ENCODE measurements at places on chromosomes 3 and 15.

- no peak for DNase-seq
Measured at GRCh38 chr15:85762039-85762755, 32.5 kb downstream of the KLHL25 start.

DNA sequence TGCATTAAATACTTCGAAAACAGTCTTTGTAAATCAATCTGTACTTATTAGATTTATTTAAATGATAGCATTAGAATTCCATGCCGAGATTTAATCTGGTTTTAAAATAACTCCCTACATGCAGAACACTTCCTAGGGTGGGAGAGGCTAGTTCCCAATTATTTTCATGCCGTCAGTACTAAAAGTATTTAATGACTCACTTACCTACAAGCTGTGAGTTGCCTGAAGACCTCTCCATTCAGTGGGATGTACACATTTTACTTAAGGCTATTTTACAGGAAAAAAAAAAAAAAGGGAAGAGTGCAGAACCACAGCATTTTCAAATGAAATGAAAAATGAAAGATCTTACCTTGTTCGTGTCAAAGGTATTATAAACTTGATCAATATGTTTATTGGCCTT, 469 bp downstream of the GUCA1C start:
- DNase-seq: no peak

GRCh38 chr3:13177641-13178040, 104.4 kb upstream of the IQSEC1 start:
- DNase-seq: no peak

GRCh38 chr15:97961067-97961954, 808 bp downstream of the ARRDC4 start:
- no peak for DNase-seq

DNA sequence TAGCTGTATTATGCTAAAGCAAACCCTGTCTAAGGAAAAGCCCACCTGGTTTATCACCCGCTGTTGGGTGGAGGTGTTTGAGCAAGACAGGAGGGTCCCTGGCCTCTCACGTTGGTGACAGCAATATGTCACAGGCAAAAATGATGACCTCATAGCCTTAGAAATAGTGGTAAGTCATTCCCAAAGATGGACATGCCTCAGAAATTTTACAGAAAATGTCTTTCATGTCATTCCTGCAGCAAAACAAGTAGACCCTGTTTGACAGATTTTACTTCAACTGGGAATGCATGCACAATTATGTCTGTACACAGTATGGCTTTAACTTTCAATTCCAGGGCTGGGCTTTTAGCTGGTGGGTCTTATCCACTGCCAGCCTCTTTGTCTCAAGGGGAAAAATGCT, 362.3 kb upstream of the C2CD4B start:
- DNase-seq: no peak

DNA sequence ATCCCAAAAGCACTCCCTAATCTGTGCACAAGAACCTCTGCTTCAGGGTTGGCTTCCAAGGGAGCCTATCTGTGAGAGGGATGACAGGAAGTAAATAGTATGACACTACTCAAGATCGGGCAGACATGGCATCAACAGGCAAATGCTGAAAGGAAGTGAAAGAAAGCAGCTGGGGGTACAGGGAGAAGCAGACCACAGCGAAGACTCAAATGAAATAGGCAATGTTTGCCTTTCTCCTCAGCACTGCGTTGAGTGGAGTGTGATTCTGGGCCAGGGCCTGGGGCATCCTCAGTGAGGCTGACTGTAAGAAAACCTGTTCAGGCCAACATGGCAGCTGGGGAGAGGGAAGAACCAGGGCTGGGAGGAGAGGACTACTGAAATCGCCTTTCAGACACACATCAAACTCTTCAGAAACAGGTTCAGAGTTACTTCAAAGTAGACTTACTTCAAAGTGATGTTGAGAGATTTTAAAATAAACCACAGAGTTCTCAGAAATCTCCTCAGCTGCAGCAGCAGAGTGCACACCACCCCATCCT, 96.6 kb downstream of the SLC9A9 start:
- DNase-seq: no peak

GRCh38 chr3:141845407-141846049, 30.9 kb upstream of the ATP1B3 start:
- DNase-seq: peak; percentile 10

DNA sequence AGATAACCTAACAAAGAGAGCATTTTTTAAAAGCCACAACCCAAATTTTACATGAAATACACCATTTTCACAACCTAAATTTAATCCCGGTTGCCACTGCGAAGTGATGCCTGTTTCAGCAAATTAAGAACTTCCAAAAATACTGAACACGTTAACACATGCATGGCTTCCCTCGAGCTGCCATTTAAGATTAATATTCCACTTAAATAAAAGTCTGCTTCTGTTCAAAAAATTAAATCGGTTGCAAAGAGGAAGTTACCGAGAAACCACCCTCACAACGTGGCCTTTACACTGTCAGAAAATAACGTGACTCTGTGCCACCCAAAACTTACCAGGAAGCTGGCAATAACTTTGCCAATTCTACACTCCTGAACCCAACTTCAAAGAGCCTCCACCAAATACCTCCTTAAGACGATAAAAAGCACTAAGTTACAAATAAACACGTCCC, 1.2 kb downstream of the TBL1XR1 start:
- DNase-seq: no peak

DNA sequence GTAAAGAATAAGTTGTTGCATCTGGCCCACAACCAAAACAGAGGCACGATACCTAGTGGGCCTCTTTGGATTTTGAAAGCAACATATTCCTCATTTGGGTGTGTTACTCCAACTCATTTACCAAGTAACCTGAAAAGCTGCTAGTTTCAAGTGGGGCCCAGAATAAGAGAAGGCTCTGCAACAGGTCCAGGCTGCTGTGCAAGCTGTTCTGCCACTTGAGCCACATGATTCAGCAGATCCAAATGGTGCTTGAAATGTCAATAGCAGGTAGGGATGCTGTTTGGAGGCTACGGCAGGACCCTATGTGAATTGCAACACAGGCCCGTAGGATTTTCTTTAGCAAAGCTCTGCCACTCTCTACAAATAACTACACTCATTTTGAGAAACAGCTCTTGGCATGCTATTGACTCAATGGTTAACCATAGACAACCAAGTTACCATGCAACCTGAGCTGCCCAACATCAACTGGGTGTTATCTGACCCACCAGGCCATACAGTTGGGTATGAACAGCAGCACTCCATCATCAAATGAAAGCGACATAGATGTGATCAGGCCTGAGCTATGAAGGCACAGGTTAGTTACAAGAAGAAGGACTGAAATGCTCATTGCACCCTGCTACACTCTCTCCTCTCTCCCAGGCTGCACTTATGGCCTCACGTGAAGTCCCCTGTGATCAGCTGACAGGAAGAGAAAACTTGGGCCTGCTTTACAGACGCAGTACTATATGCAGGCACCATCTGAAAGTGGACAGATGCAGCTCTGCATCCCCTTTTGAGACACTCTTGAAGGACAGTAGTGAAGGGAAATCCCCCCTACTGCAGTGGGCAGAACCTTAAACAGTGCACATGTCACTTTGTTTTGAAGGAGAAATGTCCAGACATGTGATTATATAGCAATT, 9.5 kb upstream of the MCF2L2 start:
- DNase-seq: no peak

GRCh38 chr3:61821823-61822251, 260.5 kb downstream of the PTPRG start:
- no peak for DNase-seq

DNA sequence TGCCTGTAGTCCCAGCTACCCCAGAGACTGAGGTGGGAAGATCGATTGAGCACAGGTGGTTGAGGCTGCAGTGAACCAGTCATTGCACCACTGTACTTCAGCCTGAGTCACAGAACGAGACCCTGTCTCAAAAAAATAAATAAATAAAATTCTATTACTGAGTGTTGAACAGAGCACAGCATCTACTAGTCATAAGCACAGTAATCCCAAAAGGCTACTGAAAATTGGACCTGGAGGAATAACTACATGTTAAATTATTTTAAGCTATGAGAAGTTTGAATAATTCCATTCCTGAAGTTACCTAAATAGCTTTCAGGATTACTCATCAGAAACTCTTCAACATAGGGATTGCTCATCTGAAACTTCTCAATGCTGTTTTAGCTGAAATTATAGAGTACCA, 43.4 kb downstream of the ARMC8 start:
- DNase-seq: no peak

- DNase-seq: no peak
Measured at GRCh38 chr15:25730918-25731317, 132.2 kb downstream of the ATP10A start.

DNA sequence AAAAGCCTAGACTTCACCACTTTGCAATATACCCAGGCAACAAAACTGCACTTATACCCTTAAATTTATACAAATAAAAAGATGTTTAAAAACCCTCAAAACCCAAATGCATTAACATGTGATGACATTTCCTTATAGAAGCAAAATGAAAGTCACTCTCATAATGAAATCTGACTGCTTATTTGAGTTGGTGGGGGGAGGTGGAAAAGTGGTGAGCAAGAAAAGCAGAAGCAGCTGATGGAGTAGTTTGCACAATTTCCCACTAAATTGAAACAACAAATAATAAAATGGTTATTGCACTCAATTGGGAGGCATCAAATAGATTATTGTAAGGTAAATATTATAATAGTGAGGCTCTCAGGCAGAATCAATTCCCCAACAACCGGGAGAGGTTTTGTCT, 54.0 kb upstream of the GADL1 start:
- DNase-seq: no peak

DNA sequence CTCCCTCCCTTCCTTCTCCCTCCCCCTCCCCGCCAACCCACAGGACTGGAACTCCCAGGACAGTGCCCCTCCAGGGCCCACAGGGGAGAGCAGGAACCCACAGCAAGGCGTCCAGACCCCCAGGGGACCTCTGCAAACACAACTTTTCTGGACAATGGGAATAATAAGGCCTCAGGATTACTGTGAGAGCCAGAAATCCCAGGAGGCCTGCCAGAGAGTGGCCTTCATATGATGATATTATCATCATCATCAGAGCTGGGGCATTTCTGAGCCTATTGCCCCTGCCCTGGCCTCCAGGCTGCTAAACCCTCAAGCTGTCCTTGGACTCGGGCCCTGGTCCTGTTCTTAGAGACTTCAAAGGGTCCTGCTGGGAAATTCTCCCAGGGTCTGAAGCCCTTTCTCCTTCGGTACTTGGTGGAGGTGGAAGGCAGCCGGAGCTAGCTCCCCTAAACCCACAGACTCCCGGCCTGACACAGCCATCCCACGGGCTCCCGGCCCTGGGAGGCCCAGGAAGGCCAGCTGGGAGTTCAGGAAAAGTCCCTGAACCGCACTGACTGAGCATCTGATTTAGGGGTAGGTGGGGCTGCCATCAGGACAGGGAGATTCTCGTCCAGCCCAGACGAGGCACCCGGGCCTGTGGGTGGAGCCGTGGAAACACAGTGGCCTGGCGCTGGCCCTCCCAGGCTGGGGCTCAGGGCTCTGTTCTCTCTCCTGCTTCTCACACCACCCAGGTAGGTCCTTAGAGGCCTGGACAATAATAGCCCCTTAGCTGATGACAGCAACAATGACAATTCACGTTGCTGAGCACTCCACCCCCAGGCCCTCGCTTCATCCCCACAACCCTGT, 4.9 kb downstream of the CALML4 start:
- DNase-seq: no peak

DNA sequence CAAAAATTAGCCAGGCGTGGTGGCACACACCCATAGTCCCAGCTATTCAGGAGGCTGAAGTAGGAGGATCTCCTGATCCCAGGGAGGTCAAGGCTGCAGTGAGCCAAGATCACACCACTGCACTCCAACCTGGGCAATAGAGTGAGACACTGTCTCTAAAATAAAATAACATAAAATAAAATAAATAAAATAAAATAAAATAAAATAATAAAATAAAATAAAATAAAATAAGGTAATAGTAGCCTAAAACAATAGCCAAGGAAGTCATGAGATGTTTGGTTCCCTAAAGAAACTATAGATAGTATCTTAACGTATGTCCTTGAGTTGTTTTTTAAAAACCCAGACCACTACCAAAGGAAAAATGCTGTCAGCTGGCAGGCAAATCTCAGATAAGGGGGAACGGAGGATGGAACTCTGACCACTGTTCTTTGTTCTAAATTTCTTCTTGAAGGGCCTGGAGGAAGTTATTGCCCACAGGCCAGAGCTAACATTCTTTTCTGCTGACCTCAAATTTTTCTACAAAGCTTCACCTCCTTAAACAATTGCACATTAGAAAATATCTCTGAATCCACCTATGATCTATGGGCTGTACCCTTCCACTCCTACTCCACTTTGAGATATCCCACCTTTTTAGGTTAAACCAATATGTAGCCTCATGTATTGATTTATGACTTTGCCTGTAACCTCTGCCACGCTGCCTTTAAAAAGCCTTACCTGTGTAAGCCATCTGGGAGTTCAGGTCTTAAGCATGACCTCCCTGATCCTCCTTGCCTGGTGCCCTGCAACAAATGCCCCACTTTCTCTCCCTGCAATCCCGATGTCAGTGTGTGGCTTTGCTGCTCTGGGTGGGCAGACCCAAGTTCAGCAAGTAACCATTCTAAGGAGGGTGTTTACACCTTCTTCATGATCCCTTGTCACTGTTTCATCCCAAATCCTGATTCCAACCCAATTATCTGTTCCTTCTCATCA, 126.2 kb upstream of the BHLHE40 start:
- no peak for DNase-seq

DNA sequence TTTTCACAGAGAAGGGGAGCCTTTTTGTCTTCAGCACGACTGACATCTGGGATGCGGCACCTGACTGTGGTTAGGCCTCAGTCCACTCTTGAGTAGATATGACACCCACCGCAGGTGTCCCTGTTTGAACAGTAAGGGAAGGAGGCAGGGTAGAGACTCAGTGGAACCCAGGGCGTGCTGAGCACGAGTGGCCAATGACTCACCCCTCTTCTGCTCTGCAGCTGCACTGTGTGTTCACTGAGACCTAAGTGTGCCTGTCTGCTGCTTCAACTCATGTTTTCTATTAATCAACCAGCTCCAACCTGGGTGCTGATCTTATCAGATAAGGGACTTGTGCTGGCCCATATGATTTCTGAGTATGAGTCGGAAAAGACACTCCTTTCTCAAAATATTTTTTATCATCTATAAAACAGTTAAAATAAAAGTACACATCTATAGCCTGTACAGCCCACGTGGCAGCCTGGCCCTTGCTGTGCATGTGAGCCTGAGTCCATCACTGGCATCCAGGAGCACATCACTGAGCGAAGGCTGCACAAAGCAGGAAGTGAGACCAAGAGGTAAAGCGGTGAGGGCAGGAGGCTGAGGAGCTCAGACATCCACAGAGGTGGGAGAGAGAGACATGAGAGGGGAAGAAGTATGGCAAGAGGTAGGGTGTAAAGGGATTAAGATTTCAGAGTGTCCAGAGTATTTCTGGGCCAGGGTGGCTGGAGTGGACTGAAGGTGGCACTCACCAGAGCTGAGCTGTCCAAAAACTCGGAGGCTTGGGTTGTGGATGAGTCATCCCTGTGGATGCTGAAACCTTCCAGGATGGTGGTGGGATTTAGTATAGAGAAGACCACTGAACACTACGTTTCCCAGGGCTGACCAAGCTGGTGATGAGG, 49.2 kb downstream of the SLC41A3 start:
- DNase-seq: no peak

DNA sequence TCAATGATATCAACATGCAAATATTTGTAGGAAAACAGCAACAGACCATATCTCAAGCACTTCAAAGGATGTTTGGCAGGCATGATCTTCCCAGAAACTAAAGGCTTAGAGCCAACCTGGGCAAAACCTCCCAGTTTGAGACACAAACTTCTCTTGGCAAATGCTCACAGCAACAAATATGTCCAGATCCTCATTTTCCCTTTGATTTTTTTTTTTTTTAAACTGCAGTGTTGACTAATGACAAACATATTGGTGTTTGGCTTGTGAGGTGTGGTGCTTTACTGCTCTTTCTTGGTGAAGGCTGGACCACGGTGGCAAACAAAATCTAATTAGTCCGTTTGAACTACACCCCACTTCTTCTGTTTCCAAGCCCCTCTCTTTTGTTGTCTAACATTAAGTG, 87.2 kb downstream of the EBLN2 start:
- no peak for DNase-seq
